ENCODE measurements at places on chromosomes 16 and 17. TPM values are rescaled to one million over a fixed set of nuclear protein-coding genes. Genes with fewer than 3 reads are reported as not detected.

DNA sequence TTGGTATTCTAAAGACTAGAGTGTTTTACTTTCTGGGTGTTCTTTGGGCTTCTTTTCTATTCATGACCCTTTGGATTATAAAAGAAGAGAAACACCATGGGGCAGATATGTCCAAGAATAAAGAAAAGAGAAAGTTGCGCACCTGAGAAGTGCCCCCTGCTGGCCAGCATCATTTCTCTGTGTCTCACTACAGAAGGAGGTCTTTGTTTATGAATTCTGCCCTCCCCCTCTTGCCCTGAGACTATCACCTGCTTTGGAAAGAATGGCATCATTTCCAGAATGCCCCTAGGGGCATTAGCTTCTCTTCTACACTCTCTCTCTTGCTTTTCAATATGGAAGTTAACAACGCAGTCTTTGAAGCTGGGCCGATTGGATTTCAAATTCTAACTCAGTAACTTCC, 45.0 kb downstream of the CDH13 start:
- no peak for DNase-seq

DNA sequence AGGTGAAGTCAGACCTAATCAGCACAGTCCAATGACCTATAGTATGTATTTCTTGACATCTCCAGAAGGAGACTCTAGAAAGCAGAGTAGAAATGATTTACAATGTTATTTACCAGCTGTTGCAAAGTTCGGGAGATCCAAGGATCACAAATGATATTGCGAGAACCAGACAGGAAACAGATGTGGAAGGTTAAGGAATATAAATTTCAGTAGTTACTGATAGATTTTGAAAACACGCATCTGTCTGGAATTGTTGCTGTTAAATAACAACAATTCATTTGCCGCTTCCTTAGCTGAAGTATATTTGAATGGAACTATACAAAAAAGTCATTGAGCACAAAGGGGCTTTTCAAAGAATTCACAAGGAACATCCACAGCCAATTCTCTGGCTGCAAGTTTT, 72.0 kb downstream of the STXBP4 start:
- no peak for DNase-seq

DNA sequence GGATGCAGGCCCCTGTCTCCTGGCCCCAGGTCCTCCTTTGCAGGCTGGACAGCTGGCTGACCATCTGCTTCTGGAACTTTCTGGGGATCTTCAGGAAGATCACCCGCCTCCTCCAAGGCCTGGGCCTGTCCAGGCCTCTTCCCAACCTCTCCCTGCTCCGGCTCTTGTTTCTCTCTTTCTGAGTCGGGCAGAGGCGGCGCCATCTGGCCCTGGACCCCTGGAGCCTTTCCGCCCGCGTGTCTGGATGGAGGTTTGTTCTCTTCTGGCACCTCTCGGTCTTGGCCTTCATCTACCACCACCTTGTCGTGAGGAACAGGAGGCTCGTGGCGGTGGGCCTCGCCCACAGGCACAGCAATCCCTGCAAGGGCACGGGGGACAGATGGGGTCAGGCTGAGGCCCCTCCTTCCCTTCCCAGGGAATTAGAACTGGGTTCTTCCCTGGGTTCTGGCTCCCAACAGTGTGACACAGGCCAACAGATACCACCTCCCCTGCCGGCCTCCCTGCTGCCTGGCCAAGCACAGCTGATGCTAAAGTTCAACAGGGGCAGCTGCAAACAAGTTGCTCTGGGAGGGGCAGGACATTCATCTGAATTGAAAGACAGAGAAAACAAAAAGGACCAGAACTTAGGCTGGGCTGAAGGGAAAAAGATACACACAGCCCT, 13.3 kb downstream of the NDUFAF8 start:
- DNase-seq, result no peak

DNA sequence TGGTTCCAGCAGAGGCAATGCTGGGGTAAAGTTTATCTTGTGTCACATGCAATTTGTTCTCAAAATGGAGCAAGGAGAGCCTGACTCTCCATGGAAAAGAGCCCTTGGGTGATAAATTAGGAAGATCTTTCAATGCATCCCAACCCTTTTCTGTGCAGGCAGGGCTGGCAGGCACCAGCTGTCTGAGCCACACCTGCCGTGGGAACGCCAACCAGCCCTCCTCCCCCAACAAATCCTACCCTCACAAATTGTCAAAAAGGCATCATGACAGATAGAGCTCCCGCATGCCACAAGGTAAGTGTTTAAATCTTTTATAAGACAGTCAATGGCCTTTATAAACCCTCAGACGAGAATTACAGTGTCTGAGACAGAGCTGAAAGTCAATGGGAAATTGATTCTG, 418.5 kb upstream of the CDH5 start:
- no peak for DNase-seq

DNA sequence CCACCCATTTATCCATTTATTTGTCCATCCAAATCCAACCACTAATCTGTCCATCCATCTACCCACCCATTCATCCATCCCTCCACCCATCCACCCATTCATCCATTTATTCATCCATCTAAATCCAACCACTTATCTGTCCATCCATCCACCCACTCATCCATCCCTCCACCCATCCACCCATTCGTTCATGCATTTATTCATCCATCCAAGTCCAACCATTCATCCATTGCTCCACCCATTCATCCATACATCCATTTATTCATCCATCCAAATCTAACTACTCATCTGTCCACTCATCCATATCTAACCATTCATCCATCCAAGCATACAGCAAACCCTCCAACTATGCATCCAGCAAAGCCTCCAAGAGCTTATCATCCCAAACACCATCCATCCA, 267.3 kb downstream of the XYLT1 start:
- no peak for DNase-seq

The EME1 gene
- 9.2 TPM for total RNA-seq

The GP1BA gene
- 0.23 TPM for total RNA-seq

GRCh38 chr17:37024181-37024637, 75.5 kb downstream of the AATF start:
- DNase-seq, result no peak

GRCh38 chr16:57781741-57782606, 20.3 kb downstream of the KIFC3 start:
- peak; percentile 64 for DNase-seq

DNA sequence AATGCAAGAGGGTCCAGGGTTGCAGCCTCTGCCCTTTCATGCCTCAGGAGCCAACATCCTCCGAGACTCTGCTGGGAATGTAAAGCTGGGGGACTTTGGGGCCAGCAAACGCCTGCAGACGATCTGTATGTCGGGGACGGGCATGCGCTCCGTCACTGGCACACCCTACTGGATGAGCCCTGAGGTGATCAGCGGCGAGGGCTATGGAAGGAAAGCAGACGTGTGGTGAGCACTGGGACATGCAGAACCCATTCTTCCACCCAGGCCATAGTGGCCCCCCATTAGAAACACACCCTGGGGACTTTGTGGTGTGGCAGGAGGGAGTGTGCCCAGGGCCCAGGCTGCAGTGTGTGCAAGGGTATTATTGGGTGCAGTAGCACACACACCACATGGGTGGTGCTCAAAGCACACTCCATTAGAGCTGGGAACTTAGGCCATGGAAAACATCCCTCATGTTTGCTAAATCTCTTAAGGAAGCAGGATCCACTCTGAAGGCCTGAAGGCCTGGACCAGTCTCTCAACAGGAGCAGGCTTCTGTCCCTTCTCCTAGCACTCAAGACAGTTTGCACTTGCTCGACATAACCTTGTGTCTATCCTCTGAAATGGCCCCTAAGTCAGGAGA, 7.6 kb downstream of the LIMD2 start:
- DNase-seq, result no peak

DNA sequence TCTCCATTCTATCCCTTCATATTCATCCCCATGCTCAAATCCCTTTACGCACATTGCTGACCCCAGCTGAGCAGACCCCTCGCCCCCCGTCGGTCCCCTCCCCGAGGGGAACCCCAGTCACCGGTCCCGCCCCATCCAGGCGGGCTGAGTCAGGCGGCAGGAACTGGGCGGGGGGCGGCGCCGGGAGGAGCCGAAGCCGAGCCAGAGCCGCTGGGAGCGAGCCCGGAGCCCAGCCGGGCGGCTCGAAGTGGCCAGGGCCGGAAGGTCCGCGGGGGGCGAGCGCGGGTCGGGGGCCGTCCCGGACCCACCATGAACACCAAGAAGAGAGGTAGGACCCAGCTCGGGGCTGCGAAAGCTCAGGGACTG, 8.6 kb downstream of the RIPOR1 start:
- peak; percentile 66 for DNase-seq

DNA sequence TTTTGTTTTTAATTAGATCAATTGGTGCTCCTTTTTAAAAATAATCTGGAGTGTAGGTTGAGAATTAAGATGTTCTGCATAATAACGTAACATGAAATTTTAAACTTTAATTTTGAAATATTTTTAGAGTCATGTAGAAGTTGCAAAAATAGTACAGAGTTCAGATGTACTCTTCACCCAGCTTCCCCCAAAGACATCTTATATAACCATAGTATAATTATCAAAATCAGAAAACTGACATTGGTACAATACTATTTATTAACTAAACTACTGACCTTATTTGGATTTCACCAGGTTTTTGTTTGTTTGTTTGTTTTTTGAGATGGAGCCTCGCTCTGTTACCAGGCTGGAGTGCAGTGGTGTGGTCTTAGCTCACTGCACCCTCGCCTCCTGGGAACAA, 76.9 kb downstream of the PPM1E start:
- no peak for DNase-seq

DNA sequence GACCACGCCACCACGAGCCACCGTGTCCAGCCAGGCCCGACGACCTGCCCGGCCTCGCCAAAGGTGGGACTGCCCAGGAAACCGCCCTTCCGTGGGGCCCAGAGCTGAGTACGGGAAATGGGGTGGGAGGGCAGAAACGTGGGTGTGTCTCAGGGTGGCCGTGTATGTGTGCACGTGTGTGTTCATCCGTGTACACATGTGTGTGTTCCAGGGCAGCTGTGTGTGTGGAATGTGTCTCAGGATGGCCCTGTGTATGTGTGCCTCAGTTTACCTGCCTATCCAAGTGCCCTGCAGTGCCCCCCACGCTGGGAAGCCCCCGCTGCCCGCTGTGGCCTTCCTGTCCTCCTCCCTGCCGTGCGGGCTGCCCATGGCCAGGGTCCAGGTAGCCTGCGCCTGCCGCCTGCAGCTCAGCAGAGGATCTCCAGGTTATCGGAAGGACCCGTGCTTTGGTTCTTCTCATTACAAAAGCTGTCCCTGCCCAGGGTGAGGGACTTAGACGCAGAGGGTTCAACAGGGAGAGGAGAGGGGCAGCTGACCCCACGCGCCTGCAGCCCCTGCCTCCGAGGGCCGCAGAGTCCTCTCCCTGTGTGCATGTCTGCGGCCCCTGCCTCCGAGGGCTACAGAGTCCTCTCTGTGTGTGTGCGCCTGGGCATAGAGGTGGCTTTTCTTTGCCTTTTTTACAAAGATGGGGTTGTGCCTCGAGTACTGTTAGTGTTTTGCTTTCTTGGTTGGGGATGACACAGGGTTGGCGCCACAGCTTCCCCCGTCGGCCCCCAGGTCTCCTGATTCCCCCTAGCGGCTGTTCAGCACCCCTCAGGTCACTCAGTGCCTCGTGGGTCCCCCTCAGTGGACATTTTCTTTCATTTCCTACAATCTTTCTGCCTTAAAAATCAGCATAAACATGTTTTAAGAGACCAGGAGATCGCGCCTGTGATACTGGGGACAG, 23.6 kb downstream of the ZNF469 start:
- DNase-seq, result no peak

DNA sequence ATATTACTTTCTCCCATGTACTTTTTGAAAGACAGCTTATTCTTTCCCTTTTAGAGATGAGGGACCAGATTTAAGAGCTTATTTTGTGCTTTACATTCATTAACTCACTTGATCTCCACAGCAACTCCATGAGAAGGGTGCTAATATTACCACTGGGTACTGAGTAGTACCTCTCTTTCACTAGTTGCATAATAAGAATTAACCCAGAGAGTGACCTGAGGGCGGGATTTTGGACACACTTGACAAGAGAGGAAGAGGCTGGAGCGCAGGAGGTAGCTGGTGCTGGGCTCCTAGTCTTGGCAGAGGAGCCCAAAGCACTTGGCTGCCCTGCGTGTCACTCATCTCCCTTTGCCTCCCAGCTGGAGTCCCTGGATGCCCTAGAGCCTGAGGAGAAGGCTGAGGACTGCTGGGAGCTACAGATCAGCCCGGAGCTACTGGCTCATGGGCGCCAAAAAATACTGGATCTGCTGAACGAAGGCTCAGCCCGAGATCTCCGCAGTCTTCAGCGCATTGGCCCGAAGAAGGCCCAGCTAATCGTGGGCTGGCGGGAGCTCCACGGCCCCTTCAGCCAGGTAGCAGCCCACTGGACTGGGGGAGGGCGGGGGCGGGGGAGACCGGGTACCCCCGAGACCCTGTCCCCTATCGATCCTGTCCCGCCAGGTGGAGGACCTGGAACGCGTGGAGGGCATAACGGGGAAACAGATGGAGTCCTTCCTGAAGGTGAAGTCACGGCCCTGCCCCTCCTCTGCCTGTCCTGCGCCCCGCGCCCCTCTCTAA, 1.7 kb upstream of the MAZ start:
- peak; percentile 52 for DNase-seq

The TMEM238L gene
- total RNA-seq, result not detected

GRCh38 chr17:73091410-73091769, 1.1 kb downstream of the SLC39A11 start:
- no peak for DNase-seq

GRCh38 chr17:64491994-64492393, 4.9 kb downstream of the POLG2 start:
- DNase-seq, result no peak

- DNase-seq, result no peak
These were observed 114.5 kb upstream of the RPL38 start for GRCh38 chr17:74088934-74089329.

DNA sequence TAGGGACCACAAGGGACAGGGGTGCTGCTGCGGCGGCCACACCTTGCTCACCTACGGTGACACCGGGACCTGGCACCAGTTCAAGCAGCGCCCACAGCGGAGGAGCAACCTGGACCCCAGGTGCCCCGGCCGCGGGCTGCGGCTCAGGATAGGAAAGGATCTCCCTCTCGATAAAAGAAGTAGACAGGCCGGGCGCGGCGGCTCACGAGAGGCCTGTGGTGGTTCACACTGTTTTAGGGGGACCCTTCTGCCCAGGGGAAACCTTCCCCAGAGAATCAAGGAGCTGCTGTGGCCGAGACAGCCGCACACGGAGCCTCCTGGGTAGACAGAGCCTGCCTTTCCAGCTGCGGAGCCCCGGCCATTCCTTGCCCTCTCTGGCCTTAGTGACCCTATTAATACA, 17.9 kb upstream of the ATP2A3 start:
- DNase-seq, result no peak

- DNase-seq, result no peak
These were observed 67.5 kb downstream of the KLHDC4 start for GRCh38 chr16:87698241-87698640.

The HSPB9 gene
- total RNA-seq, result not detected

Data from Daoy (cell line).